ENCODE measurements at places on chromosomes 11 and 22.

- DNase-seq, result no peak
These were observed 18.0 kb downstream of the FLRT1 start for GRCh38 chr11:64053699-64054098.

DNA sequence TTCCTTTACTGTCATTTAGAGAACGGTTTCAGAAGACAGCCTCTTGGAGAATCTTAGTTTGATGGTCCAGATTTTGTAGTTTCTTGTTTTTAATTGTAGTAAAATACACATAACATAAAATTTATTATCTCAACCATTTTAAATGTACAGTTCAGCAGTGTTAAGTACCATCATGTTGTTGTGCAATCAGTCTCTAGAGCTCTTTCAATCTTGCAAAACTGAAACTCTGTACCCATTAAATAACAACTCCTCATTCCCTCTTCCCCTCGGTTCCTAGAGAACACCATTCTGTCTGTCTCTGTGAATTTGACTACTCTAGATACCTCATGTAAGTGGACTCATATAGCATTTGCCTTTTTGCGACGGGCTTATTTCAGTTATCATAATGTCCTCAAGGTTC lies 69.8 kb downstream of the GRIK4 start:
- DNase-seq, result no peak

DNA sequence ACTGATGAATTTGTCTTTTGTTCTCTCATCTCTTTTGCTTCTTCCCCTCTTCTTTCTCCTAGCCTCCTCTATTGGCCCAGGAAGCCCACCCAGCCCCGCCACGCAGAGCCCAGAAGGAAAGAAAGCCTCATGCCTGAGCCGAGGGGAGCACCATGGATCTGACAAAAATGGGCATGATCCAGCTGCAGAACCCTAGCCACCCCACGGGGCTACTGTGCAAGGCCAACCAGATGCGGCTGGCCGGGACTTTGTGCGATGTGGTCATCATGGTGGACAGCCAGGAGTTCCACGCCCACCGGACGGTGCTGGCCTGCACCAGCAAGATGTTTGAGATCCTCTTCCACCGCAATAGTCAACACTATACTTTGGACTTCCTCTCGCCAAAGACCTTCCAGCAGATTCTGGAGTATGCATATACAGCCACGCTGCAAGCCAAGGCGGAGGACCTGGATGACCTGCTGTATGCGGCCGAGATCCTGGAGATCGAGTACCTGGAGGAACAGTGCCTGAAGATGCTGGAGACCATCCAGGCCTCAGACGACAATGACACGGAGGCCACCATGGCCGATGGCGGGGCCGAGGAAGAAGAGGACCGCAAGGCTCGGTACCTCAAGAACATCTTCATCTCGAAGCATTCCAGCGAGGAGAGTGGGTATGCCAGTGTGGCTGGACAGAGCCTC lies 3.8 kb downstream of the ZBTB16 start:
- DNase-seq, result no peak

DNA sequence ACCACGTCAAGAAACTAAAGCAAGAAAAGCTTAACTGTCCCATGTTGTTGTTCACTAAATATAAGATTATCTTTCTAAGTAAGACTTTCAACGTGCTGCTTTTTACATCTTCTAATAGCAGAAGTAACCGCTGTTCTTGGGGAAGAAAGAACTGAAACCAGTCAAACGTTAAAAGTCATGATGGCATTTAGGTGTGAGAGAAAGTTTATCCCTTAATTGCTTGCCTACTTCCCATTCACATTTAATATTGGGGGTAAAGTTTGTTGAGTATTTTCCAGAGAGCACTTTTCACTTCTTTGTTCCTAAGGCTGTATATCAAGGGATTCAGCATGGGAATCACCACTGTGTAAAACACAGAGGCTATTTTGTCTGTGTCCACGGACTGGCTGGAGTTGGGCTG lies 970 bp downstream of the OR5B21 start:
- no peak for DNase-seq

DNA sequence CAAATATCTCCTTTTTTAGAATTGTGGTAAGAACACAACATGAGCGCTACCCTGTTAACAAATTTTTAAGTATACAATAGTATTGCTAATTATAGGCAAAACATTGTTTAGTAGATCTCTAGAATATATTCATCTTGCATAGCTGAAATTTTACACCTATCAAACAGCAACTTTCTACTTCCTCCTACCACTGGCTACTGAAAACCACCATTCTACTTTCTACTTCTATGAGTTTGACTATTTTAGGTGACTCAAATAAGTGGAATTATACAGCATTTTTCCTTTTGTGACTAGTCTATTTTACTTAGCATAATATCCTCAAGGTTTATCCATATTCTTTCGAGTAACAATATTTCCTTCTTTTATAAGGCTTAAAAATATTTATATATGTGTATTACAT lies 128.4 kb downstream of the FAM76B start:
- no peak for DNase-seq

DNA sequence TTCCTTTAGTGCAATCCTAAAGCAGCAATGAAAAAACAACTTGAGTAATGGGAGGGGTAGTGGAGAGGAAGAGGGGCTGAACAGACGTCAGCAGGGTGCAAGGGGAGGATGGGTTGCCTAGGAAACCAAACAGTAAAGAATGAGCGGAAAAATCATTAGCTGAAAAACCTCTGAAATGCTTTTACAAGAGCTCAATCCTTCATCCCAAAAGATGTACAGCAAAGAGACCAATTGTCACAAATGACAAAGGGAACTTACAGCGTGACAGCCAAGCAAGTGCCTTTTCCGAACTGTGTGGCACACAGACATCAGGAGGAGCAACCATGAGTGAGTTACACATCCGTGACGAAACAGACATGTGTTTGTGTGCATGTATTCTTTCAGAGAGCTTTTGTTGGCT lies 104.6 kb downstream of the SIK3 start:
- DNase-seq, result no peak

Data from smooth muscle cell of the brain vasculature (primary cell).